ENCODE measurements at places on chromosomes 12 and 14.

DNA sequence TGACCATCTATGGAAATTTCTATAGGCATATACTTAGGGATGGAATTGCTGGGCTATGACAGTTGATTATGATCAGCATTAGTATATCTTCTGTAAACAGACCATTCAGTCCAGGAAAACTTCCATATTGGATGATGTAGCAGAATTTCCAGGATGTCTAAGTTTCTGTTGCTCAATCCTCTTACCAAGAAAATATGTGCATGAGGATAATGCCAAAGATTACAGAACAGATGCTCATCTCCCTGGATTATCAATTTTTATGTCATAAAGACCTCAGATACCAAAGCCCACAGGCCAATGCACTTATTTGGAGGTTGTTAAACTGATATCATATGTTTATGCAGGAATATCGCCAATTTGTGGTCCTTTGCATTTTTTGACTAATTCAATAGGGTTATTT is 354.4 kb upstream of the FLRT2 start:
- DNase-seq: no peak

GRCh38 chr12:5648692-5649359 is 216.9 kb downstream of the NTF3 start:
- DNase-seq: peak; percentile 82

DNA sequence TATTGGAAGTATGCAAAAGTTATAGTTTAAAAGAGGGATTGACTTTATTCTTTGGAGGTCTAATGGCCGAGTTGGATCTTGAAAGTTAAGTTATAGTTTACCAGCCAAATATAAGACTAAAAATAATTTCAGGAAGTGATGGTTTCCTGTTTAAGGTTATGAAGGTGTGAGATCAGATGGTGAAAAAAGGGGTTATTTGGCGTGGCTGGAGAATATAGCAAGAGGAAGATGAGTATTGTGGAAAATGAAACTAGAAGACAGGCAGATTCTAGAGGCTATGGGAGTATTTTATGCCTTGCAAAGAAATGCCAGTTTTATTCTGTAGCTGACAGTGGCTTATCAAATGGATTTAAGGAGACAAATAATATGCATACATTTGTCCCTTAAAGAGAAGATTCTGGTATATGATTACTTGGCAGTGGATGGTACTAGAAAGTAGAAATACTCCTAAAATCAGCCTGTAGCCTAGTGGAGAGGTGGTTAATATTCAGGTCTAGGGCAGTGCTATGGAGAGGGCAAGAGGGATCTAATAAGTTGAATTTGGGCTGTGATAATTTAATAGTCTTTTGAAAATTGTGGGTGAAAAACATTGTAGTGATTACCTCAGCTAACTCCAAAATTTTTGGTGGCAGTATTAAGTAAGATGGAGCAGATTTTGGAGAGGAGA is 1091.8 kb upstream of the ATXN7L3B start:
- DNase-seq: no peak

- DNase-seq: peak; percentile 46
Observed at GRCh38 chr12:83823386-83824045, 1089.1 kb downstream of the SLC6A15 start.

DNA sequence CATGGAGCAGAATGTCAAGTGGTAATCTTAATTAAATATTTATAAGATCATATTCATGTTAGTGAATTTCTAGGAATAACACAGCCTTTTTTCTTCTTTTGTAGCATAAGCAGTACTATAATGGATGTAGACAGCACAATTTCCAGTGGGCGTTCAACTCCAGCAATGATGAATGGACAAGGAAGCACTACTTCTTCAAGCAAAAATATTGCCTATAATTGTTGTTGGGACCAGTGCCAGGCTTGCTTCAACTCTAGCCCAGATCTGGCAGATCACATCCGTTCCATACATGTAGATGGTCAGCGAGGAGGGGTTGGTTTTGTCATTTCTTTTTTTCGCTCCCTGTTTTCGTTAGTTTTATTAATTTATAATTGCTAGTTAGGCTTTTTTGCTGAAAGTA is 23.1 kb downstream of the AEBP2 start:
- peak; percentile 31 for DNase-seq

DNA sequence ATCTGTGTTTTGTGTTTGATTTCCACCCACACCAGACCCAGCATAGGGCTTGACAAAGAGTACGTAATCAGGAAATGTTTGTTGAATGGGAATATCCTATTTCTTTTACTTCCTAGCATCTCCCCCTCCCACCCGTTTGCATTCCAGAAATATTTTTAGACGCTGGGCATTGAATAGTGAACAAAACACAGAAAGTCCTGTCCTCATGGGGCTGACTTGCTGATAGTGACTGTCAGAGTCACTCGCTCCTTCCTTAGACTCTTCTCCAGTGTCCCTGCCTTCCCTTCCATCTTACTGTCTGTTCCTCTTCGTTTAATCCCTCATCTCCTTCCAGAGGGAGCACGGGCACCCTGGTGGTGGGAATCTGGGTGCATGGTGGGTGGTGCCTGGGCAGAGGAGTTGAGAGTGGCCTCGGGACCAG is 53.6 kb downstream of the SLC25A47 start:
- DNase-seq: no peak

DNA sequence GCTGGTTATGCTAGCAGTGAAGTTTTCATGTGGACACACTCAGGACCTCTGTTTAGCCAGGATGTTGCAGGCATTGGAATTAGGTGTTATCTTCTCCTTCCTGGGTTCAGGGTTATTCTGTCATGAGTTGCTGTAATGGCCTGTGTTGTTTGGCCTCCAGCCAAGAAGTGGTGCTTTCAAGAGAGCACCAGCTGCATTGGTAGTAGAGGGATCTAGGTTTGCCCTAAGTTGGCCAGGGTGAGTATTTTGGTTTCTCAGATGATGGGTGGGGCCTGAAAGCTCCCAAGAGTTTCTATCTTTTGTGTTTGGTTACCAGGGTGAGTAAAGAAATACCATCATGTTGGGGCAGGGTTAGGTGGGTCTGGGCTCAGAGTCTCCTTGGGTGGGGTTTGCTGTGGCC is 2.7 kb upstream of the GZMH start:
- DNase-seq: no peak

DNA sequence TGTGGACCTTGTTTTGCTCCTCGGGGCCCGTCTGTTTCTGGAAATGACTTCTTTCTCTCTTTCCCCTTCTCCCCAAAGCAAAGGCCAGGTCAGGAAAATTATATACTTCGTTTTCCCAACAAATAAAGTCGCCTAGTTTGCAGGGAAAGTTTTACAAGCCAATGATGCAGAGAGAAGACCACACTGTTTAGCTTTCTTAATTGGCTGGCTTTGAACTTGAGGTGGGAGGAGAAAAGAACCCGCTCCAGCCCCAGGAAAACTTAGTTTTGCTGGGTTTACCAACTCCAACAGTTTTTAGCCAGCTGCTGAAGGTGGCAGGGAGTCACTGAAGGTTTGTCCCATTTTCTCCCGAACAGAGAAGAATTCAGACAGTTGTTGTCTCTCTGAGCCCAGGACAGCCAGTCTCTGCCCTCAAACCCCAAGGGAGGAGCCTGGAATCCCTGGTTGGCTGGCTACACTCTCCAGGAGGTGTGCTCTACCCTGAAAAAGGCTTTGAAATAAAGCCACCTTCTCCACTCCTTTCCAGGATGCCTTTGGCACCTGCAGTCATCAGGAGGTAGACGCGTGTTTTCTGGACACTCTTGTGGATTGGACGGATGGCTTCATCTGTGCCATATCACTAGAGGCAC is 24.8 kb downstream of the BCL11B start:
- no peak for DNase-seq

DNA sequence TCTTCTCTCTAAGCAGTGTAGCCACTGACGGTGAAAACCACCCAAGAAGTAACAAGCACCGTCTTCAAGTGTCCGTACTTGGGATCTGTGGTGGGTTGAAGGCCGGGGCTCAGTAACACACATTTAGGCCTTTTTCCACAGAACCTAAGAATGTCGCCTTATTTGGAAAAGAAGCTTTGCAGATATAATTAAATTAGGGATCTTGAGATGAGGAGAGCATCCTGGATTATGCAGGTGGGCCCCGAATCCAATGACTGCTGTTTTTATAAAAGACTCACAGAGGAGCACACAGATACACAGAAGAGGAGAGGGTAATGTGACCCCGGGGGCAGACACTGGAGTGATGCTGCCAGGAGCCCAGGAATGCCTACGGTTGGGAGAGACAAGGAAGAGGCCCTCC is 46.3 kb downstream of the RIMBP2 start:
- no peak for DNase-seq

DNA sequence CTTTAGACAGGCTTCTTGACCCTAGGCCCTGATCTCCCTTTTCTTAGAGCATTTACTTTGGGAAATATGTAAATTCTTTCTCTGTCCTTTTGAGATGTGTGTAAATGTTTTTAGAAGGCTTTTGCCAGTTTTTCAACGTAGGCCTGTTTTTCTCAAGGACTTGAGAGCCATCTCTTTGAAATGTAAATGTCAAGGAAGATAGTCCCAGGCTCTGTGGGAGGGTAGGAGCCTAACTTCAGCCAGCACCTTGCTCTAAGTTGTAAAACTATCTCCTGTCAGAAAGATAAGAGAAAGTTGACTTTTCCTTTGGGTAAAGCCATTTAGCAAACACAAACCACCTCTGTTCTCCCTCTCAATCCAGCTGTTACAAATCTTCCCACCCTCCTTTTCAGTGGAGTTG is 219.8 kb downstream of the RPS29 start:
- no peak for DNase-seq

- no peak for DNase-seq
Observed at GRCh38 chr12:52873513-52873831, 24.7 kb upstream of the KRT78 start.

DNA sequence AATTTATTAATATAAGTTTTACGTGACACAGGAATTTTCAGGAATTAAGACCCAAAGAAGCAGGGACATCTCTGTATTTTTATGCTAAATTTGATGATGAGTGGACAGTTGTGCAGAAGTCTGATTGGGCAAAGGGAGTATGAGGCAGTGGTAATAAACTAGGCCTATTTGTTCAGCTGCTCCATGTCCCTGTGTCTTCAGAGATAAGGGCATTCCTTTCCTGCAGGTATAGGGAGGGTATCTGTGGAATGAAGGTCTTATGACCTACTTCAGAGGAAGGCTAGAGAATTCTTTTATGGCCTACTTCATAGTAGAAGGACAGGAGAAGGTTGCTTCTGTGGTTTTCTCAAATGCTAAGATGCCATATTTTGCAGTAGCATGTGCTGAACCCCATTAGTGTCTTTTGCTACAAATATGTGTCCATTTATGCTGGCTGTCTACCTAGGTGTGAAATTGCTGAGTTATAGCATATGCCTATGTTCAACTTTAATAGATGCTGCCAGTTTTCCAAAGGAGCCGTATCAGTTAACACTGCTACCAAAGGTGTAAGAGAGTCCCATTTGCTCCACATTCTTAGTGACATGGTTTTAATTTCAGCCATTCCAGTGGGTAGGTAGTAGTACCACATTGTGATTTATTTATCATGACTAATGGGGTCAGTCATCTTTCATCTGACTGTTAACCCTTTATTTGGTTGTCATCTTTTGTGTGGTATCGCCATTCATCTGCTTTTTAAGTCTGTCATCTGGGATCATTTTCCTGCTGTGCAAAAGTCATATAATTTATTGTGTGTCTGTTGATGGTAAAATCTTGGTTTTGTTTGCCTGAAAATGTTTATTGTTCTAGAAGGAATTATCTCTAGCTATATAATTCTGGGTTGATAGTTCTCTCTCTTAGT is 410.7 kb upstream of the RGS6 start:
- DNase-seq: no peak

DNA sequence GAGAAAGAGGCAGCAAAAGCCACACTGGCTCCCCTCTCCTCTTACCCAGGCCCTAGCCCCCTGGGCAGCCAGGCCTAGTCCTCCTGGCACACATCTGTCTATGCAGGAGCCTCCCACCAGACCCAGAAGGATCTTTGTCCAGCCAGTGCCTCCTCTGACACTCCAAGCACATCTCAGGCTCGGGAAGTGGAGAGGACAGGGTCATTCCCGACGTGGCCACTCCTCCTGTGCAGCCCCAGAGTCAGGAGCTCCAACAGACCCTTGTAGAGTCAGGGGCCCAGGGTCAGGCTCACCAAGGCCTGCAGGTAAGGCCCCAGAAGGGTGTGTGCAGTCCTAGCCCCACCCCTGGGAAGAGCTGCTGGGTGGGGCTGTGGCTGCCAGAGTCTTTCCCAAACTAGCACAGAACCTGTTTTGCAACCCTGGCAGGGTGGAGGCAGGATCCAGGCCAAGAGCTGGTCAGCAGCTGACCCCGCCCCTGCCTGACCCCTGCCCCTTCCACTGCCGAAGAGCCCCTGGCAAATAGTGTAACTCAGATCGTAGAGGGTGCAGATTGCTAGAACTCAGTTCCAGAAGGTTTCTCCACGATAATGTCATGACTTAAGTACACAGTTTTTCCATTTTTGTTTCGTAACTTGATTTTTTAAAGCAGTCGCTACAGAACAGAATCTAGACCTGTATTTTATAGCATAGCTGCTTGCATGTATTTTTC is 26.6 kb upstream of the PNMA1 start:
- peak; percentile 31 for DNase-seq

GRCh38 chr14:68342216-68342763 is 450.6 kb downstream of the ZFP36L1 start:
- DNase-seq: no peak

DNA sequence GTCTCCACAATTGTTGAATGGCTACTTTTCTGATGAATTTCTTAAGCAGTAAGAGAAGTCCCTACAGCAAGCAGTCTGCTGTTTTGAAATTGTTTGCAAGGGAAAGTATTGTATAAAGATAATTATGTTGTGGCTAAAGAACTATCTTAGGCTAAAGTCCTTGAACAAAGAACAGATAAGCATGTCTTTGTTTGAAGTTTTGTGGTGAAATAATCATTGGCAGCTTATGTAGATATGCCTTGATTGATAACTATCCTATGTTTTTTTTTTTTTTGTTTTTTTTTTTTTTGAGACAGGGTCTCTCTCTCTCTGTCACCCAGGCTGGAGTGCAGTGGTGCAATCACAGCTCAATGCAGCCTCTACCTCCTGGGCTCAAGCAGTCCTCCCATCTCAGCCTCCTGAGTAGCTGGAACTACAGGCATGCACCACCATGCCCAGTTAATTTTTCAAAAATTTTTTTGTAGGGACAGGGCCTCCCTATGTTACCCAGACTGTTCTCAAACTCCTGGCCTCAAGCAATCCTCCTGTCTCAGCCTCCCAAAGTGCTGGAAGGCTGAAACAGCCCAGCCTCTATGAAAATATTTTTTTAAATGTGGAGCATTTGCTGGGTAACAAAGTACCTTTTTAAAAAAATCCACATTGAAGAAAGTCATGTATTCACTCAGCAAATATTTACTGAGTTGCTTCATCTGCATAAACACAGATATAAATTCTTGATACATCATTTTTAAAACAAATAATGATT is 80.8 kb downstream of the LLPH start:
- no peak for DNase-seq

GRCh38 chr14:70108419-70108818 is 80.3 kb downstream of the SLC8A3 start:
- no peak for DNase-seq

DNA sequence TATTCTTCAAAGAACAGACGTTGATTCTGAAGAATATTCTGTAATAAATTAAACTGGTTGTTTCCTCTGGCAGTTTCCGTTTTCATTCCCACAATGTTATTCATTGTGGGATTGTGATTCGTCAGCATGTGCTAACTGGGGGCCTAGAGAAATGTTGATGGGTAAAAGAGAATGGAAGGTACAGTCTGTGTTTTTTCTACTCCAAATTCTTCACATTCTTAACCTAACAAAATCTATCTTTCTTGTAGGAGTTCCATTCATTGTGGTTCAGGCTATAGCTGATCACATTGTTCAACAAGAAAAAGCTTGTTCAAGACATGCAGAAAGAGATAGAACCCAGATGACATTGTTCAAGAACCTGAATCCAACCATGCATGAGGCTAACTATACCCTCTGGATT is 5.9 kb downstream of the CD163 start:
- DNase-seq: no peak
